Psoas muscle (tissue), 8 donors: ENCODE measurements at places on chromosomes 16 and 17. TPM values are rescaled to one million over a fixed set of nuclear protein-coding genes. Genes with fewer than 3 reads are reported as not detected.

LRRC75A gene
- polyA plus RNA-seq, result 0.43 TPM

- peaks cover 70% of the 10 kb centered on the region for H3K4me1 ChIP-seq
- no peak for DNase-seq
- H3K4me3 ChIP-seq, result no peak overlapping the region
- no peak overlapping the region for H3K27ac ChIP-seq
- no peaks in the 10 kb centered on the region for H3K36me3 ChIP-seq
- no peaks in the 10 kb centered on the region for H3K27me3 ChIP-seq
Observed at GRCh38 chr16:22214889-22215288, 8.8 kb downstream of the EEF2K start.

- no peaks in the 10 kb centered on the region for H3K4me1 ChIP-seq
- DNase-seq, result no peak
- no peaks in the 10 kb centered on the region for H3K36me3 ChIP-seq
- no peak overlapping the region for H3K4me3 ChIP-seq
Observed at GRCh38 chr17:50570528-50570927, 10.0 kb downstream of the CACNA1G start.

GRCh38 chr17:72898725-72899124, 193.8 kb downstream of the SLC39A11 start:
- no peaks in the 10 kb centered on the region for H3K4me1 ChIP-seq
- no peaks in the 10 kb centered on the region for H3K36me3 ChIP-seq
- no peak overlapping the region for H3K27ac ChIP-seq
- H3K4me3 ChIP-seq, result no peak overlapping the region

GRCh38 chr16:77917971-77918370, 104.4 kb upstream of the CLEC3A start:
- H3K4me3 ChIP-seq, result no peak overlapping the region
- H3K4me1 ChIP-seq, result no peaks in the 10 kb centered on the region
- no peak overlapping the region for H3K27ac ChIP-seq
- no peaks in the 10 kb centered on the region for H3K36me3 ChIP-seq

DNA sequence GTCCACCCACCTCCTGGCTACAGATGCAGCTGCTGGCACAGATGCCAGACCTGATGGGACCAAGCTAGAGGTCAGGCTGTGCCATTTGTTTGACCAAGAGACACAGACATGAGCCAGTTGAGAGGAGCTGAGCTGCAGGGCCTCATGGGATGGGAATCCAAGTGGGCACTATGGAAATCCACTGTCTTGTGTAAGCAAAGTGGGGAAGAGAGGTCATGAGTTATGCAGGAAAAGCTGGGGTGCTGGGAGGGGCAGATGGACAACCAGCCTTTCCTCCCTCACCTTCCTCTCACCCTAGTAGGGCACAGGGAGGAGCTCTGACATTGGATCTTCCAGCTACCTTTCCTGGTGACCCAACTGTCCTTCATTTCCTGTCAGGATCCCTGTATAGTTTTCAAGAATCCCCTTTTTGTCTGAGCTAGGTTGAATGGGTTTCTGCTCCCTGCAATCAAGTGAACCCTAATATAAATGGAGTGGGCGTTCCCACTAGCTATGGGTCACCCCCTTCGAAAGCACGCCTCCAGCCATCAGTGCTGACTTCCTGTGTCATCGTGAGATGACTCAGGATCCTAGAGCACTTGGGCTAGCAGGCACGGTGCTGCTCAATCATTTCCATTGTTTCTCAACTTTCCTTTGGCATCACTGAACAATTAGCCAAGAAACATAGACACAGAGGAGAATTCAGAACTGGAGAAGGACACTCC, 13.6 kb downstream of the ATPAF2 start:
- H3K27ac ChIP-seq, result no peak overlapping the region
- H3K4me3 ChIP-seq, result no peak overlapping the region
- H3K36me3 ChIP-seq, result peaks cover 2% of the 10 kb centered on the region

DNA sequence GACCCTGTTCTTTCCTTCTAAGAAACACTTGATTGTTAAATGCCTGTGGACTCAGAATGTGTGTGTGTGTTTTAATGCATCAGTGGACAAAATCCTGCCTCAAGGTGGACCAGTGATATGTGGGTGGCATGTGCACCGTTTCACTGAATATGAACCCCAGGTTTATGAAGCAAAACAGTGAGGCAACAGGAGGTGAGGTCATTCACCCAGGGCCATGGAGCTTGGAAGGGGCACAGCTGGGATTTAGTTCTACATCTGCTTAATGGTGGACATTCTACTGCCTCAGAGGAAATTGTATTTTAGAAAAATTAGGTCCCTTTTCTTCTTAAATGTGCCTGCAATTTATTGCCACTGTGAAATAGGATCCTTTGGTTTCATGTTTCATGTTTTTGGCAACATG, 549.5 kb upstream of the EEF2KMT start:
- H3K4me3 ChIP-seq, result no peak overlapping the region
- H3K36me3 ChIP-seq, result no peaks in the 10 kb centered on the region
- H3K4me1 ChIP-seq, result no peaks in the 10 kb centered on the region
- no peak overlapping the region for H3K27ac ChIP-seq

- peaks cover 47% of the 10 kb centered on the region for H3K4me1 ChIP-seq
- DNase-seq, result no peak
- H3K4me3 ChIP-seq, result peak overlapping the region; percentile 40
- H3K36me3 ChIP-seq, result no peaks in the 10 kb centered on the region
- no peaks in the 10 kb centered on the region for H3K27me3 ChIP-seq
Observed at GRCh38 chr17:2213291-2213960, 90.2 kb downstream of the SMG6 start.

DNA sequence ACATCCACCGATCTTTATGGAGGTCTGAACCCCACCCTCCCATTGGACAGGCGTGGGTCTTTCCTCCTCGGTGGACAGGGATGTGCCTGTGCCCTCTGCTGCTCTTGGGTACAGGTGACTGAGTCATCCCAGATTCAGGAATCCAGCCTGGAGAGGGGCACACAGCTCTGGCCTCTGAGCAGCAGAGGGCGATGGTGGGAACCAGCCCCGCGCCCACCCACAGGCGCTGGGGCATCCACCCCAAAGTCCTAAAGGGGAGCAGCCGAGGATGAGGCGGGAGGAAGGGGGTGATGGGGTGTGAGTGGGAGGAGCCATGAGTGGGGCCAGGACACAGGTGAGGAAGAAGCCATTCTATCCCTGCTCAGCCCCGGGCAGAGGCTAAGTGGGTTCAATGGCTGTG, 35.0 kb downstream of the ENGASE start:
- DNase-seq, result no peak
- peaks cover 3% of the 10 kb centered on the region for H3K4me1 ChIP-seq
- H3K4me3 ChIP-seq, result no peak overlapping the region
- no peaks in the 10 kb centered on the region for H3K36me3 ChIP-seq

TMEM235 gene
- not detected for polyA plus RNA-seq

DNA sequence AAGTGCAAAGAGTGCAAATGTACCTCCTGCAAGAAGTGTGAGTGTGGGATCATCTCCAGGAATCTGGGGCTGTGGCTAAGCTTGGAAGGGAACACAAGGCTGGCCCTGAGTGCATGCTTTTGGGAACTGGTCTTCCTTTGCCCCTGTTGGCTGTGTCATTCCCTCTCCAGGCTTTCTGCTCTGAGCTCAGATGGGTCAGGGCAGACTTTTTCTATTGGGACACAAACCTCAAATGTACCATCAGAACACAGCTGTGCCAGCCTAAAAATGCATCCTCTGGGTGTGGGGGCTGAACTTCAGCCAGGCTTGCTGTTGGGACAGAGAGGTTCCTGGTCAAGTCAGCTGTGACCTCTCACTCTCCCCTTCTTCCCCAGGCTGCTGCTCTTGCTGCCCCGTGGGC, 914 bp downstream of the MT1B start:
- H3K27ac ChIP-seq, result no peak overlapping the region
- H3K36me3 ChIP-seq, result no peaks in the 10 kb centered on the region
- H3K27me3 ChIP-seq, result no peaks in the 10 kb centered on the region
- DNase-seq, result no peak

DNA sequence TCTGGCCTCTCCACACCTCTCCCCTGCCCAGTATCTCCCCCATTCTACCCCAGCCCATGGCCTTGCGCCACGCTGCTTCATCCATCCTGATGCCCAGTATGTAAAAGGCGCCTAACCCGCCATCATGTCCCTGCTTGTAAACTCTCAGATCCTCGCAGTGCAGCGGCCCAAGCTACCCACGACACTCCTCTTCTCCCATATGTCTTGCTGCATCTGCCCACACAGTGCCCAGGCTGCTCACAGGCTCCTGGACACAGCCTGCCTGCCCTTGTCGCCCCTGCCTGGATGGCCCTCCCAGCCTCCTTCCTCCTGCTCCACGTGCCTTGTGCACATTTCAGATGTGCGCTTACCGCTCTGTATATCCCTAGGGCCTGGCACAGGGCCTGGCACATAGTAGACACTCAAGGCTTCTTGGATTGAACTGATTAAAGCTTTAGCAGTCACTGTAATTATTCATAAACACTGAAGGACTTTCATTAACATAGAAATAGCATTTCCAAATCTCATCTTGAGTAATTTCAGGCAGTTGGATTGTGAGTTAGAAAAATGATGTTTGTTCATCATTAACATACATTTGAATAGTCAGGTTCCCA, 129.1 kb downstream of the CLEC16A start:
- H3K4me1 ChIP-seq, result no peaks in the 10 kb centered on the region
- H3K27ac ChIP-seq, result no peak overlapping the region
- no peak overlapping the region for H3K4me3 ChIP-seq
- H3K36me3 ChIP-seq, result peaks cover 19% of the 10 kb centered on the region
- no peaks in the 10 kb centered on the region for H3K27me3 ChIP-seq

TEN1 gene
- polyA plus RNA-seq, result 19.4 TPM

PYDC1 gene
- not detected for polyA plus RNA-seq
